ENCODE measurements at places on chromosomes 3 and 15.

- no peak for DNase-seq
Measured at GRCh38 chr15:70618929-70619328, 144.4 kb downstream of the UACA start.

DNA sequence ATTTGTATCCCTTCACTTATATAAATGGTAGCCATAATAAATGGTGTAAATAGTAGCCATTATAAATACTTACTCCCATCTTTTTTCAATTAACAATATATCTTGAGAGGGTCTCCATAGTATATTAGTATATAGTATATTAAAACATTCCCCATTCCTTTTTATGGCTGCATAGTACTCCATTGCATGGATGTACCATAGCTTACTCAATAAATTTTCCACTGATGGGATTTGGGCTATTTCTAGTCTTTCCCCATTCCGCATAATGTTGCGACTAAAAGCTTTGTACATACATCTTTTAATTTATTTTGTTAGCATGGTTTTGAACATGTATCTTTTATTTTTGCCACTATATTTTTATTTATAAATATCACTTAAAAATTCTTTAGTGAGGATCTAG, 366.3 kb downstream of the IL20RB start:
- no peak for DNase-seq

- DNase-seq = no peak
Measured at GRCh38 chr3:24349367-24350019, 145.2 kb downstream of the THRB start.

- DNase-seq = no peak
Measured at GRCh38 chr15:63296195-63296594, 18.8 kb downstream of the APH1B start.

DNA sequence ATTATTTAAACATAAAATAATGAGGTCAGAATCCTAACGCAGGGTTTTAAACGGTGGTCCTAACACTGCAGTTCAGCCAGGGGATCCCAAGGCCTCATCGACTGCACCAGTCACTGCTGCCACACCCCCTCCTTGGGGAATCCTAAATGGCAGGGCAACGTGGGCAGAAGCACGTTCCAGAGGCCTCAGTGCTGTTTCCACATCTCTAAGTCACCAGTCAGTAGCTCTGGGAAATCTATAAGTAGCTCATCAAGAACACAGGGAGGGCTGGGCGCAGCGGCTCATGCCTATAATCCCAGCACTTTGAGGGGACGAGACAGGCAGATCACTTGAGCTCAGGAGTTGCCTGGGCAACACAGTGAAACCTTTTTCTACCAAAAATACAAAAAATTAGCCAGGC, 47.5 kb downstream of the PRTG start:
- DNase-seq = no peak
